GM18507 (cell line): ENCODE measurements at places on chromosomes 12 and 14.

DNA sequence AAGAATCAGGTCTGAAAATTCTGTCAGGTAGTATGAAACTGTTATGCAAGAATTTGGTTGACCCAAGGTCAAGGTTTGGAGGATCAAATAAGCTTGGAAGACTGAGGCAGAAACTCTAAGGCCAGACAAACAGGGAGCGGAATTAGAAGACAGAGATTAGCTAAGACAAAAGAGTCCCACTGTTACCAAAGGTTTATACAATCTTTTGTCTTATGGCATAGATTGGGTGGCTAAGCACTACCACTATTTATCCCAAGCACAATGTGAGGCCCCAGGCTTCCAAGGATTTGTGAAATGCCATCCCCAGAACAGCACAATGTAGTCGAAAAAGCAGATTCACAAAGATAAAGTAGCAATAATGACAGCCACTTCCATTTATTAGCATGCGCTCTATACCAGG, 311.2 kb downstream of the SEC23A start:
- no peak for DNase-seq

GRCh38 chr14:55712491-55712890, 132.5 kb downstream of the KTN1 start:
- no peak for DNase-seq

GRCh38 chr14:29687866-29688265, 239.8 kb downstream of the PRKD1 start:
- no peak for DNase-seq

DNA sequence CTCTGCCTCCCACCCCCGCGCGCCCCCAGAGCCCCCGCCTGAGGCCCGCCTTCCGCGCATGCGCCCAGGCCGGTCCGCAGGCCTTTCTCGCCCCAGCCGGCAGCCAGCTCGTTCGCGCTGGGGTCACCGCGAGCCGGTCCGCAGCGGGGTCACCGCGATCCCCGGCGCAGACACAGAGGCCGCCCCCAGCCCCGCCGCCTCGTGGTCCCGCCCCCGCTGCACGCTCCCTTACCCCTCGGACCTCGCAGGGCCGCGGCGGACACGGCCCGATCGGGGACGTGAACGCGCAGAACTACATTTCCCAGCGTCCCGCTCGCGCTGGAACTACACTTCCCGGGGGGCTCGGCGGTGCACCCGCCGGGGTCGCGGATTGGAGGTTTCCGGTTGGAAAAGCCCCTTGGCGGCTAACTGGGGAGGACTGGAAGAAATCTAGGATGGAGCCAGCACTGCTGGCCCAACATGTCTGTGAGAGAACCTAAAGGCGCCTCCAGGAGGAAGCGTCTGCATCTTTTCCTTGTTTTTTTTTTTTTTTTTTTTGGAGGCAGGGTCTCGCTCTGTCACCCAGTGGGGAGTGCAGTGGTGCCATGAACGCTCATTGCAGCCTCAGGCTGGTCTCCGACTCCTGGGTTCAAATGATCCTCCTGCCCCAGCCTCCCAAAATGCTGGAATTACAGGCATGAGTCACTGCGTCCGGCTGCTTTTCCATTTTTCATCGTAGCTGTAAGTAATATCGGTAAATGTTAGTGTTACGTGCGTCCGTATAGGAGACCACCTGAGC, at the start of gene ZNF605:
ZNF605 (minus strand) TSS at position 296 of the 778 bp plus-strand sequence. CDS start 10,671 bp downstream, outside the sequence.
- DNase-seq = peak; percentile 89

DNA sequence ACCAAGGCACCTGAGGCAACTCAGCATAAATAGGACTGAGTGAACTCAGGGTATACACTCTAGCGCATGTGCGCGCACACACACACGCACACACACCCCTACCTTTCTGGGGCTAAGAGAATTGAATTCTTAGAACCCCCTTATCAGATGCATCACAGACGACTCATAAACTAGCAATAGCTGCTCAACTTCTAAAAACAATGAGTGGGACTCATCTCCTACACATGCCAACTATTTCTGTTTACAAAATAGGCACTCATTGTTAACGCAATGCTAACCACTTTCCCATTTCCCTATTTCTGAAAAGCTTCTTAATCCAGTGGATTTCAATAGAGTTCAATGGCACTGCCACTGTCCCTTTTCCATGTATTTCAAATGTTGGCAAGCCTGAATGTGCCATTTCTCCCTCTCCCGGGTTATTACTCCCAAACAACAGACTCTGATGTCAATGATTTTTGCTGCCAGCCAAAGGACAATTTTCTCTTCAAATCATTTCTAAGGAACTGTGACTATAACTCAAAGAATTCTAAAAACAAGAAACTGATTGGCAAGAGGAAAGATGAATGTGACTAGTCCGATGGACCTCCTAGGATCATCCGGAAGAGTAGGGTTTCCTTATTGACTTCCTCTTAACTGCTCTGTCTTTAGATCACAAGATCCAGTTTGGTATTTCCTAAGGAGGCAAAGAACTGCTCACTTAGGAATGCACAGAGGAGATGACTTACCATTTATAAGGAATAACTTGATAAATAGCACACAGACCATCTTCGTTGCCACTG, 48.8 kb downstream of the SLC38A1 start:
- no peak for DNase-seq

DNA sequence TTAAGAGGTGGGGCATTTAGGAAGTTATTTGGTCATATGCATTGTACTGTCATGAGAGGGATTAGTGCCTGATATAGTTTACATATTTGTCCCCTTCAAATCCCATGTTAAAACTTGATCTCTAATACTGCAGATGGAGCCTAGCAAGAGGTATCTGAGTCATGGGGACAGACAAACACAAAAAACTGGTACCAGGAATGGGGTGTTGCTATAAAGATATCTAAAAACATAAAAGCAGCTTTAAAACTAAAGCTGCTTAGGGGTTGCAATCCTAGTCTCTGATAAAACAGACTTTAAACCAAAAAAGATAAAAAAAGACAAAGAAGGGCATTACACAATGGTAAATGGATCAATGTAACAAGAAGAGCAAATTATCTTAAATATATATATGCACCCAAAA, 11.6 kb downstream of the CRY1 start:
- no peak for DNase-seq

- DNase-seq = no peak
These were observed 67.6 kb upstream of the AMN1 start for GRCh38 chr12:31796270-31796951.

GRCh38 chr12:110223777-110224378, 57.2 kb upstream of the ATP2A2 start:
- DNase-seq = no peak

- no peak for DNase-seq
These were observed 239.7 kb upstream of the RGS6 start for GRCh38 chr14:71692496-71692895.

GRCh38 chr14:79742142-79742541, 469.2 kb downstream of the DIO2 start:
- no peak for DNase-seq

GRCh38 chr12:102960766-102961465, 3.4 kb downstream of the ASCL1 start:
- DNase-seq = no peak

DNA sequence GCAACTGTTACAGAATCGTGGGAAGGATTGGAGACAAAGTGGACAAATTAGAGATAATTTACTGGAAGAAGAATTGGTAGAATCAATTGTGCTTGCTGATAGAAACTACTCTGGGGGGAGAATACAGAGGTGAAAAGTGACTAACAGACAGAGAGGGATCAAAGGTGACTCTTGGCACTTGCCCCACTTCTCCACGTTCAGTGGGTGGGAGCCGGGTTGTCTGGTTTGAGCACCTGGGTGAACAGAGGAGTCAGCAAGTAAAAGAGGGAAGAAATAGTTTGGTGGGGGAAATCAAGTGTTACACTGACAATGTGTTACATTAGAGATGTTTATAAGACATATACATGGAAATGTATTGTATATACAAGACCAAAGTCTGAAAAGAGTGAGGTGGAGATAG, 69.1 kb downstream of the PPP2R5E start:
- DNase-seq = no peak

- DNase-seq = no peak
These were observed 4.7 kb downstream of the SYNE2 start for GRCh38 chr14:63857466-63858030.

- DNase-seq = no peak
These were observed 26.5 kb downstream of the CRACR2A start for GRCh38 chr12:3726456-3726855.

DNA sequence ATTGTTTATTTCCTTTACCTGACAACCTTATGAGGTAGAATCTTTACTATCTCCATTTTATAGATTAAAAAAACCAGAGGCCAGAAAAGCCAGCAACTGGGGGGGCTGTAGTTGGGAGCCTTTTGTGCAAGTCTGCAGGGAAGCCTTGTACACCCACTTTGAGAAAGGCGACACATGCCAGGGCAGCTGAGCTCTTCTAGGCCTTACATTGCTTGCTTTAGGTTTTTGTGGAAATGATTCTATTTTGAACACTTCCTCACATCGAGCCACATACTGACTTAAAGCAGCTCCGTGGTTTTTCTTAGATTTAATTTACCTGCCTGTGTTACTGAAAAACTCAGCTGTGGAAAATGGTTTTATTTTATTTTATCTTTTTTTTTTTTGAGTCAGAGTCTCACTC, 34.6 kb downstream of the EP400 start:
- DNase-seq = no peak

DNA sequence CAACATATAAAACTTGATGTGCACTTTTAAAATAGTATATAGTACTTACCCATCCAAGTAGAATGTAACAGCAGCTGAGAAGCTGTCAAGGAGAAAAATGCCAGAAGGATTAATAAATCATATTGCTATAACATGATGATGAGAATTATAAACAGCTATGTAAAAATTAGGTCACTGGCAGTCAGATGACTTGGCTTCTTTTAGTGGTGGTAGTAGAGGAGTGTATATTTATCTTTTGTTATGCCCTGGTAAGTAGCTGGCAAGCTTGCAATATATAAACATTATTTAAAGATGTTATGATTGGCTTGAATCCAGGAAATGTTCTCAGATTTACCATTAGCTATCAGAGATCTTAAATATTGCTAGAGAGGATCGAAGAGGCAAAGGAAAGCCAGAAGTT, 471.0 kb upstream of the MGAT4C start:
- no peak for DNase-seq

DNA sequence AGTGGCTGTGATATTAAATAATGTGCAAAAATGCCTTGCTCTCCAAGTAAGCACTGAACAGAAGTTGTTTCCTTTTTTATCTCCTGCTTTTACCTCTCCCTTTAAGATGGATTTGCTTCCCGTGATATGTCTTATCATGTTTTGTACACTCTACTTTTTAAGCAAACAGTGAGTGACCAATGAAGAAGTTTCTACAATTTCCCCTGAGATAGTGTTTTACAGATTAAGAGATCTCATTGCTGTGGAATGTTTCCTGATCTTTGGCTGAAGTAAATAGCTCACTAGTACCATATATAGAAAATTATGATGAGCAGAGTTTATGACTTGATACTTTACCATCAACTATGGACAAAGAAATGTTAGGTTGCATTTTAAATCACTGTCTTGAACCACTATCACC, 184.8 kb upstream of the PDE3A start:
- DNase-seq = no peak

- no peak for DNase-seq
These were observed 69.7 kb upstream of the STAC3 start for GRCh38 chr12:57320639-57321038.

GRCh38 chr14:73788701-73789551, 62.7 kb upstream of the PTGR2 start:
- no peak for DNase-seq

DNA sequence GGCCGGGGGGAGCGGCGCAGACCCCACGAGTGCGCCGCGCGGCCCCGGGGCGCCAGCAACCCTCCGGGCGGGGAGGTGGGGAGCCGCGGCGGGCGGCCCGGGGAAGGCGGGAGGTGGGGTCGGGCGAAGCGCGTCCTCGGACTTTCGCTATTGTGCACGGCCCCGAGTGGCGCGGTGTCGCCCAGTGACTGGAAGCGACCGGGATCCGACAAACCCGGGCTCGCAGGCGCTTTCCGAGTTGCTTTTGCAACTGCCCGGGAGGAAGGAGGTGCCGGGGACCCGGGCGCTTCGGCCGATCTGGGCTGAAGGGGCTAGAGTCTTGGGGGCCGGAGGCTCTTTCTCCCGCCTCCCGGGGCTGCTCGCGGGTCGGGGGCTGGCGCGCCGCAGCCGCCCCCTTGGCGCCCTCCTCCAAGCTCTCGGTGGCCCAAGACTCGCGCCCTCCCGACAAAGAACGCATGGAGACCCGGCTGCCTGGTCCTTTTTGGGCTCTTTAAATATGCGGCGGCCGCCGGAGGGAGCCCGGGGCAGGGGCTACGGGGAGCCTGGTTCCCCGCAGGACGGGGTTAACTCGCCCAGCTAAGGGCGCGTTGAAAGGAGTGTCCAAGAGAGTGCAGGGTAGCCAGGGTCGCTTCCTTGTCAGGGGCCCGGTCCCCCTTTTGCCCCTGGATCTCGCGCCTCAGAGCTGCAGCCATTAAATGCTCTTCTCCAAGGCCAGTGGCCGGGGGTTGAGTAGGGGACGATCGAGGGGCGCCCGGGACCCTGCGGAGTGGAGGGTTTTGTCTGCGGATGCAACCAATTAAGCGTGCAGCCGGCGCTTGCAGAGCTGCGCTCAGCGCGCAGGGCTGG, 1.4 kb downstream of the HMGA2 start:
- DNase-seq = no peak

- DNase-seq = no peak
These were observed 4.0 kb downstream of the CRIP2 start for GRCh38 chr14:105478398-105479251.

DNA sequence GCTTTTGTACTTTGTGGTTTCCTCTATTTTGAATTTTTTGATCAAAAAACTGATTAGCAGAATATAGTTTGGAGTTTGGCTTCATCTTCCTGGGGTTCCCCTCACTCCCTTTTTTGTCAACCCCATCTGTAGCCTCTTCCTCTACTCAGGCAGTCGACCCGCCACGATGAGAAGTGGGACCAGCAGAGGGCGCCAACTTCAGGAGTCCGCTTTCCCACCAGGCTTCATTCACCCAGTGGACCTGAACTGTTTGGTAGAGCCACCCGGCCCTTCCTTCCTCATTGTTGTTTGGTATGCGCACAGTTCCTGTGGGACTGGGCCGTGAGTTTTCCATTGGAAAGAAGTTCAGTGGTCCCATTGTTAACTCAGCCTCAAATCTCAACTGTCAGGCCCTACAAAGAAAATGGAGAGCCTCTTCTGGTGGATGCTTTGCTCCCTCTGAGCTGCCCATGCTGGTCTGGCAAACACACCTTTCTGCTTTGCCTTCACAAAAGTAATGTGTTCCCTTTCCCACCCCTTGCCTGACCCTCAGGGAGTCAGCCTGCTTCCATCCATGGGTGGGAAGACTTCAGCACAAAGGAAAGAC, 21.7 kb downstream of the TMBIM6 start:
- DNase-seq = peak; percentile 48

DNA sequence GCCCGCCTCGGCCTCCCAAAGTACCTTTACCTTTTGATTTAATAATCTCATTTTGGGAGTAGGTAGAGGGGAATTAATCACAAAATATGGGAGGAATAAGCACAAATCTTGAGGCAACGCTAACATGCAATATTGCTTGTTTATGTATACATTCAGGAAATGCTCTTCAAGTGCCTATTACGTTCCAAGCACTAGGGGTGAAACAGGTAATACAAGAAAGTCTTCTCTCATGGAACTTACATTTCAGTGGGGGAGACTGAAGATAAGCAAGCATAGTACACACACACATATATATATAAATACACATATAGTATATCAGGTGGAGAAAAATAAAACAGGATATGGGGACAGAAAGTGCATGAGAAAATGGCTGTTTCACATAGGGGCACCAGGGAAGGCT, 19.0 kb upstream of the ERC1 start:
- DNase-seq = no peak
